ENCODE measurements at places on chromosomes 2 and 18. TPM values are rescaled to one million over a fixed set of nuclear protein-coding genes. Genes with fewer than 3 reads are reported as not detected.

GRCh38 chr18:74775239-74775638, 177.6 kb downstream of the ZNF407 start:
- DNase-seq = no peak
- no peaks in the 10 kb centered on the region for H3K27me3 ChIP-seq
- H3K36me3 ChIP-seq = no peaks in the 10 kb centered on the region
- no peak overlapping the region for H3K4me3 ChIP-seq

The ZBTB7C gene
- 1.7 TPM for total RNA-seq

The KLHL41 gene
- total RNA-seq = 2.2 TPM

DNA sequence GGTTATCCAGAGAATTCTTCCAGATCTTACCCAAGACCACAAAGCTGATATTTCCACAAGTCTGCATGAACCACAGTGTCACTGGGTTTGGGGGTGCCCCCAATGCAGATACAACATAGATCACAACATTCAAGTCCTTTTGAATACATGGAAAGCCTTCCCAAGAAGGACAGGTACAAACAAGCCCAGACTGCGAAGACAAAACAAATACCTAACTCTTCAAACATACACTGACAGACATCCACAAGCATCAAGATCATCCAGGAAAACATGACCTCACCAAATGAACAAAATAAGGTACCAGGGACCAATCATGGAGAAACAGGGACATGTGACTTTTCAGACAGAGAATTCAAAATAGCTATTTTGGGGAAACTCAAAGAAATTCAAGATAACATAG, 93.1 kb downstream of the MDH1 start:
- no peaks in the 10 kb centered on the region for H3K36me3 ChIP-seq
- DNase-seq = no peak
- no peak overlapping the region for H3K4me3 ChIP-seq
- H3K27ac ChIP-seq = no peak overlapping the region
- H3K27me3 ChIP-seq = no peaks in the 10 kb centered on the region

GRCh38 chr2:1438972-1439371, 25.7 kb downstream of the TPO start:
- no peak overlapping the region for H3K27ac ChIP-seq
- H3K4me3 ChIP-seq = no peak overlapping the region
- no peaks in the 10 kb centered on the region for H3K36me3 ChIP-seq
- H3K27me3 ChIP-seq = no peaks in the 10 kb centered on the region

GRCh38 chr2:26100384-26100783, 66.5 kb downstream of the RAB10 start:
- no peaks in the 10 kb centered on the region for H3K27me3 ChIP-seq
- peaks cover 18% of the 10 kb centered on the region for H3K4me1 ChIP-seq
- no peak for DNase-seq

The EPHA4 gene
- total RNA-seq = 26.9 TPM

The ACVR1 gene
- total RNA-seq = 20.0 TPM

DNA sequence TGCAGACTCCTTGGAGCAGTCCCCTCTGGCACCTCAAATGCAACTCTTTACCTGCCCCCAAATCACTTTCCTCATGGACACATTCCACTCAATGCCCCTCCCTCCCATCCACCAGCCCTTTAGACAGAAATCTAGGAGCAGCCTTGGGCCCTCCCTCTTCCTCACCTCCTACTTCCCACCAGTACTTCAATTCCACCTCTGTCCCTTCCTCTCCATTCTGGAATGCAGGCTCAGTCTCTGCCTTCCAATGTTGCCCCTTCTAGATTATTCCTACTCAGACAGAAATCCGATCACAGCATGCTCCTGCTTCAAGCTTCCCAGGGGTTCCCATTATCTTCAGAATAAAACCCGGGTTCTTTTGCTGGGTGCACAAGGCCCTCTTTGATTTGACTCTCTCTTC, 62.1 kb downstream of the MTHFD2 start:
- DNase-seq = no peak
- H3K4me3 ChIP-seq = no peak overlapping the region
- H3K27ac ChIP-seq = no peak overlapping the region
- no peaks in the 10 kb centered on the region for H3K27me3 ChIP-seq
- peaks cover 10% of the 10 kb centered on the region for H3K36me3 ChIP-seq
- no peaks in the 10 kb centered on the region for H3K4me1 ChIP-seq

GRCh38 chr2:11419781-11420180, 46.2 kb downstream of the E2F6 start:
- no peaks in the 10 kb centered on the region for H3K36me3 ChIP-seq
- H3K4me1 ChIP-seq = no peaks in the 10 kb centered on the region
- H3K4me3 ChIP-seq = no peak overlapping the region

The SIX2 gene
- total RNA-seq = not detected

DNA sequence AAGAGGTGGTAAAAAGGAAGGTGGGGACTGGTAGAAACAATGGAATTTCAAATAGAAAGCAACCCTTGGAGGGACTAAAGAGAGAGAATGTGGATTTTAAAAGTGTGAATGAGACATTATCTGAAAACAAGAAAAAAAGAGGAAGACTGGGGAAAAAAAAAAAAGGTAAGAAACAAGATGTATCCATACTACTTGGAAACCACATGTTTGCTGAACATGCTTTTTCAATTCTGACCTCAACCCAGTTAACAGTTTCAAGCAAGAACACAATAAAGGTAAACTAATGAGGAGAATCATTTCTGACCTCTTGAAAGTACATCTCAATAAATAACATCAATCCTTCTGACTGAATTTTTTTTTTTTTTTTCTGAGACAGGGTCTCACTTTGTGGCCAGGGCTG, 2.6 kb downstream of the FARSB start:
- H3K4me3 ChIP-seq = no peak overlapping the region
- H3K27ac ChIP-seq = no peak overlapping the region
- no peak for DNase-seq
- H3K4me1 ChIP-seq = peaks cover 30% of the 10 kb centered on the region
- H3K36me3 ChIP-seq = no peaks in the 10 kb centered on the region

GRCh38 chr2:201707753-201708152, 9.3 kb upstream of the MPP4 start:
- DNase-seq = no peak
- H3K4me3 ChIP-seq = no peak overlapping the region
- H3K4me1 ChIP-seq = no peaks in the 10 kb centered on the region
- peaks cover 5% of the 10 kb centered on the region for H3K36me3 ChIP-seq
- no peaks in the 10 kb centered on the region for H3K27me3 ChIP-seq

GRCh38 chr2:149038442-149039212, at the start of gene LYPD6B:
LYPD6B (plus strand) TSS chr2:149038699; CDS start chr2:149130949, 92,250 bp downstream.
- no peak within 1 kb of the TSS for H3K27ac ChIP-seq
- no peaks in the 10 kb centered on the region for H3K36me3 ChIP-seq
- peaks cover 15% of the 10 kb centered on the region for H3K27me3 ChIP-seq
- no peak for DNase-seq
- peak within 1 kb of the TSS; percentile 40 for H3K4me3 ChIP-seq

DNA sequence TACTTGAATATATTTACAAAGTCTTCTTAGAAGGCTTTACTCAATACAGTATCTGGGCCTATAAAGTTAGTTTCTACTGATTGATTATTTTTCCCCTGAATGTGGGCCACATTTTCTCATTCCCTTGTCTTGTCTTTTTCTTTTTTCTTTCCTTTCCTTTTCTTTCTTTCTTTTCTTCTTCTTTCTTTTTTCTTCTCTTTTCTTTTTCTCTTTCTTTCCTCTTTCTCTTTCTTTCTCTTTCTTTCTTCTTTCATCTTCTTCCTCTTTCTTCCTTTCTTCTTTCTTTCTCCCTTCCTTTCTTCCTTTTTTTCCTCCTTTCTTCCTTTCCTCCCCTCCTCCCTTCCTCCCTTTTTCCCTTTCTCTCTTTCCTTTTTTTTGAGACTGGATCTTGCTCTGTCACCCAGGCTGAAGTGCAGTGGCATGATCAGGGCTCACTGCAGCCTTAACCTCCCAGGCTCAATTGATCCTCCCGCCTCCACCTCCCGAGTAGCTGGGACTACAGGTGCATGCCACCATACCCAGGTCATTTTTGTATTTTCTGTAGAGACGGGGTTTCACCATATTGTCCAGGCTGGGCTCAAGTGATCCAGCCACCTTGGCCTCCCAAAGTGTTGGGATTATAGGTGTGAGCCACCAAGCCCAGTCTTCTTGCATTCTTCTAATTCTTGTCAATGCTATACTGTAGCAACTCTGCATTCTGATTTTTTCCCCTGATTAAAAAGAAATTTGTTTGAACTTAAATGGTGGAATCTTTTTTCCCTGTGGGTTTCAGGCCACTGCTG, 133.1 kb upstream of the FBXO11 start:
- H3K36me3 ChIP-seq = no peaks in the 10 kb centered on the region
- H3K27me3 ChIP-seq = no peaks in the 10 kb centered on the region
- no peaks in the 10 kb centered on the region for H3K4me1 ChIP-seq
- H3K4me3 ChIP-seq = no peak overlapping the region

DNA sequence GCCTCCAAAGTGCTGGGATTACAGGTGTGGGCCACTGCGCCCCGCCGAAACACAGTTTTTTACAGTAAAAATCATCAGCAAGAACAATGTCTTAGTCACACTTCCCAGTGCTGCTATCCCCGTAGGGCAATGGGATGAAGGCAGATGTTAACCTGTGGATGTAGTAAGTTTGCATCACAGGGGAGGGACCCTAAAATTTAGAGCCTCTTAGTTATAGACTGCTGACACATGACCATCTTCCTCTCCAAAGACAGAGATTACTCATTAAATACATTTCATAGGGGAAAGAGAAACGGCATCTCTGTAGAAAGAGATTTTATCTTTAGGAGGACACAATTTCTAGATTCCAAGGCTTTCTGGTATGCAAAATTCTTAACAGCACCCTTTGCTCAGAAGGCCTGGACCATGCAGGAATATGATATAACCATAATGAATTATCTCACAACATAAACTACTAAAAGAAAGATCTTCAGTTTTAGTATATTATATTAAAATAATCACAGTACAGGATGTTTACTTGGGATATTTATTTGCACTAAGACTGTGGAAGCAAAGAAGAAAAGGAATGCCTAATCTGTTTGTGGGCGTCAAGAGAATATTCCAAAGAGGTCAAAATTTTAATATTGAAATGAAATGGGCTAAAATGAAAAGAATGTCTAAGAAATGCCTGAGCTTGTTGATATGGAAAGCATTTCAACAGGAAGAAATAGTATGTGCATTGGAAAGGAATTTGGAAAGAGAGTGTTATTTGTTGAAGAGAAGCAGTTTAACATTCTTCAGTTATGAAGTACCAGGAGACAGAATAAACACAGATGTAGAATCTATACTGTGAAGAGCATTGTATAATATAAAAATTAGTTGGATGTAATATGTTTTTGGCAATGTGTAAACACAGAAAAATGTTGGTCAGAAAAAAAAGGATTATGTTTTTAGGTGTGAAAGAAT, 1228.3 kb upstream of the CHAC2 start:
- H3K4me3 ChIP-seq = no peak overlapping the region
- no peaks in the 10 kb centered on the region for H3K36me3 ChIP-seq
- no peak overlapping the region for H3K27ac ChIP-seq
- DNase-seq = no peak
- H3K27me3 ChIP-seq = no peaks in the 10 kb centered on the region

GRCh38 chr2:37654932-37655841, 16.3 kb downstream of the CDC42EP3 start:
- no peaks in the 10 kb centered on the region for H3K27me3 ChIP-seq
- no peak for DNase-seq
- H3K27ac ChIP-seq = peak overlapping the region; percentile 70
- no peaks in the 10 kb centered on the region for H3K4me1 ChIP-seq
- no peaks in the 10 kb centered on the region for H3K36me3 ChIP-seq

The NLRC4 gene
- total RNA-seq = 1.8 TPM

The ABHD1 gene
- not detected for total RNA-seq

GRCh38 chr18:28522236-28522635, 345.3 kb upstream of the CDH2 start:
- no peaks in the 10 kb centered on the region for H3K27me3 ChIP-seq
- H3K27ac ChIP-seq = no peak overlapping the region
- no peak for DNase-seq

GRCh38 chr2:25822190-25823117, 55.8 kb downstream of the ASXL2 start:
- no peak overlapping the region for H3K27ac ChIP-seq
- peak; percentile 63 for DNase-seq
- no peaks in the 10 kb centered on the region for H3K4me1 ChIP-seq
- no peaks in the 10 kb centered on the region for H3K27me3 ChIP-seq
- H3K36me3 ChIP-seq = no peaks in the 10 kb centered on the region

Data from sigmoid colon (tissue), 7 donors.